ENCODE measurements at places on chromosomes 7 and 10.

DNA sequence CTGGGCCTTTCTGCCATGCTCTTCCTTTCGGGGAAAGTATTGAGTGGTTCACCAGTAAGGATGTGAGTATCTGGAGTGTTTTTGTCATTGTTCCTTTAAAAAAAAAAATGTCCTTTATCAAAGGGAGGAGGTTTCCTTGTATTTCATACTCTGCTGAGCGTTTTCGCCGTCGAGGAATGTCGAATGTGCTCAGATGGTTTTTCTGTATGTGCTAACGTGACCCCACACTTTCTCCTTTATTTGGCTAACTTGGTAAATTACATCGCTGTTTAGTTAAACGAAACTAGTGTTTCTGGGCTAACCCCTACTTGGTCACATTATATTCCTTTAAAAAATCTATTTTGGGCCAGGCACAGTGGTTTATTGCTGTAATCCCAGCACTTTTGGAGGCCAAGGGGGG is 45.9 kb downstream of the INPP5A start:
- no peak for DNase-seq

DNA sequence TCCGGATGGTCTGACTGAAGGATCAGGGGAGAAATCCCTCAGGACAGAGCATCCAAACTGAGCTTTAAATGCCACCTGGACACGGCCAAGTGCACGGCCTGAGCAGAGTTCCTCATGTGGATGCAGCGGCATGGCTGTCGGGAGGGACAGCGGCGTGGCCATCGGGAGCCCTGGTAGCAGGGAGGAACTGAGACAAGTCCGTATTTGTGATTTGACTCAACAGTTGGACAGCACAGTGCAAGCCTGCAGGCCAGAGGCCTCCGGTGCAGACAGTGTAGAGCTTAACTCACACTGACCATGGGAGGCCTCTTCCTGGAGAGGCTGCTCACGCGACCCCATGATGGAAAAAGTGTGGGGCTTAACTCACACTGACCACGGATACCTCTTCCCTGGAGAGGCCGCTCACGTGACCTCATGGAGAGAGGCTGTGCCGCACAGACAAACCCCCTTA is 207.4 kb downstream of the DIP2C start:
- peak; percentile 56 for DNase-seq

- no peak for DNase-seq
Observed at GRCh38 chr10:95782318-95782717, 26.4 kb downstream of the ENTPD1 start.

DNA sequence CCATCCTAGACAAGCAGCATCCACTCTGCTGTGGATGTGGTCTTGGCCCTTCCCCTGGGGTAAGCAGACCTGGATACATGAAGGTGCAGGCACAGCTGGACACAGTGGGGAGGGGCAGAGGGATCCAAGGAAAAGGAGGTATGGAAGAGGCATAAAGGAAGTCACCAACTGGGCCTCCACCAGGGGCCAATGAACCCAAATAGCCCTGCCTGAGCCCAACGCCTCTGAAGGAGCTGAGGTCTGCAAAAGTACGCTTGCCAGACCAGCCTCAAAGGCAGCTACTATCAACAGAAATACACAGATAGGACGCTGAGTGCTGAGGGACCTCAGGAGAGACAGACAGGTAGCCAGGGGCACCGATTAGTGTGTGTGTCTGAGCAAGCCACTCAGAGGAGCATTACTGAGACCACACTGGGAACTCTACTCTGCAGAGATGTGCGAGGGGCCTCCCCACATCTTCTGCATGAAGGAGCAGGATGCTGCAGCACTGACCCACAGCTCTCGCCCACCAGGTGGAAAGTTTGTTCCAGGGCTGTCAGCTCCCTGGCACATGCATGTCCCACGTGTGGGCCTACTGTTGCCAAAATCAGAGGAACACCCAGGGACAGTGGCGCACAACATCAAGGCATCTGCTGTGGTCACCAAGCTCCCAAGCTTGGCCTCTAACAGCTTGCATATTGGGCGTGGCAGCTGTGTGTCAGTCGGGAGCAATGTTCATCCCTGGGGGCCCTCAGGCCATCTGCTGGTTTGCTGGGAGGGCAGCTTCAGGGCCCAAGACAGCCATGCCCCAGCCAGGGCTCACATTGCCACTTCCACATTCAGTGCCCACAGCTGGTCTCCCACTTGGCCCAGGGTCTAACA is 40.0 kb downstream of the MKI67 start:
- DNase-seq, result peak; percentile 53

DNA sequence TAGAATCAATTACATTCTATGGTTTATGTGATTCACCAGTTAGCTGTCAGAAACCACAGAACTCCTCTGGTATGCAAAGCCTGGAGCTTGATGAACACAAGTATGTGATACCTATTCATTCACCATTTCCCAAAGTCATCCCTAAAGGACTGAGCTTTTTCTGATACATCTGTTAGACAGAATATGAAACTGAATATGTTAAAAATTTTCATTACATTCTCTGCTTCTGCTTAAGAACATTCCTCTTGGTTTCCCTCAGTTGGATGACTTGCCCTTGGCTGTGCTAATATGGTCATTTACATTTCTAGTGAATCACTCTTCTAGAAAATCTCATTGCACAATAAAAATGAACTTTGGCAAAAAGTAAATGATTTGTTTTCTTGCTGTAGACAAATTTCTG is 10.8 kb upstream of the PON1 start:
- no peak for DNase-seq

DNA sequence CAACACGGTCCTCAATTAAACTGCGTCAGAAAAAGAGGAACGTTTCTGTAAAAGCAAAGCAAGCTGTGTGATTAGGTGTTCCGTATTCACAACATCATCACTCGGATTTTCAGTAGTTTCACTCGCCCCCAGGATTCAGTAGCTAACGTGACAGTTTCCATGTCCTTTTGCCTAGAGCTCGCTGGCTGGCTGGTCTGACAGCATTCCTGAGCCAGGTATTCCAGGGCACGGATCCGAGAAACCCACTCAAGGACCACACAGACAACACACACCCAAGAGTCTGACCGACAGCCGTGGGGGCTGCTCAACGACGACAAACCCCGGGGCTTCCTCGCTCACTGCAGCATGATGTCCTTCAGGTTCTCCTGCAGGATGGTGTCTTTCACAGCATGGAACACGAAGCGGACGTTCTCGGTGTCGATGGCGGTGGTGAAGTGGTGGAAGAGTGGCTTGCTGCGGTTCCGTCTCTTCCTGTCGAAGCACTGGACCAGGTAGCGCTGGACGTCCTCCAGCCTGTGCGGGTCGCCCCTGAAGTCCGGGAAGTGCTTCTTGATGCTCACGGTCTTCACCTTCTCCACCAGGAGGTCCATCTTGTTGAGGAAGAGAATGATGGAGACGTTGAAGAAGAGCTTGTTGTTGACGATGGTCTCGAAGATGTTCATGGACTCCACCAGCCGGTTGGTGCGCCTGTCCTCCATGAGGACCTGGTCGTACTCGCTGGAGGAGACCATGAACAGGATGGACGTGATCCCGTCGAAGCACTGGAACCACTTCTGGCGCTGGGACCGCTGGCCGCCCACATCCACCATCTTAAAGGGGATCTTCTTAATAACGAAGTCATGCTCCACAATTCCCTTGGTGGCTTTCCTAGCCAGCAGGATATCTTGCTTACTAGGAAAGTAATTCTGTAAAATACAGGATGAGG is 43.1 kb downstream of the AMZ1 start:
- DNase-seq, result no peak

DNA sequence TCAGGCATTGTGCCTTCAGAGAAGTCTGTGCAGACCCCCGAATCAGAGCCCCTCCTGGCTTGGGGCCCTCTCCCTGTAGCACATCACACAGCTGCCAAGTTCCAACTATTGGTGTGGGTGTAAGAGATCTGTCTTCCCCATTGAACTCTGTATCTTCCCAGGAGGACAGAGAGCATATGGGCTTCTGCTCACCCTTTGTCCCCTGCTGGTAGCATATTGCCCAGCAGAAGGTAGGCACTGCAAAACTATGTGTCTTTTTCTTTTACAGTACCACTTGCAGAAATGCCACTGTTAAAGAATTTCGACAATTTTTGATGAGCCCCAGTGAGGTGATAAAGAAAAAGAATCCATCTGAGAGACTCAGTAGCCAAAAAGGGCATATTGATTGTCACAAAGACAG is 59.6 kb downstream of the NPY start:
- no peak for DNase-seq

Data from upper lobe of right lung (tissue), 1 donor.